ENCODE measurements at places on chromosomes 2 and 18. TPM values are rescaled to one million over a fixed set of nuclear protein-coding genes. Genes with fewer than 3 reads are reported as not detected.

DNA sequence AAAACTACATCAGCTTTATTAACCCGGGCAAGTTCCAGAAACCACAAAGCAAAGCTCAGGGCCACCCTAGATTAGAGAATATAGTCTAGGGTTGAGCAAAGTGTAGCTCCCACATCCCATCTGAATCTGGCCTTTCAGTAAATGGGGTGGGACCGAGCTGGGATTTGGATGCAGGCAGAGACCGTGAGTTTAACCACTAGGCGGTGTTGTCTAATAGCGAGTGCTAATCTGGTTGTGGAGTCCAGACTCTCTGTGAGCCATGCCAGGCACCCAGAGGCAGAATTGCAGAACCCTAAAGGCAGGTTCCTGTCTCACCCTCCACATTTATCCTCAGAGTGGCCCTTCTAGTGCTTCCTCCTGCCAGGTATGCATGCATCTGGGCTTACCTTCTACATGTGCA, 435.9 kb downstream of the TSN start:
- H3K4me3 ChIP-seq: no peak overlapping the region
- H3K27me3 ChIP-seq: no peaks in the 10 kb centered on the region
- H3K4me1 ChIP-seq: no peaks in the 10 kb centered on the region
- no peaks in the 10 kb centered on the region for H3K36me3 ChIP-seq
- DNase-seq: no peak

- no peak for DNase-seq
- no peak overlapping the region for H3K4me3 ChIP-seq
- no peaks in the 10 kb centered on the region for H3K36me3 ChIP-seq
- H3K27ac ChIP-seq: no peak overlapping the region
- H3K27me3 ChIP-seq: no peaks in the 10 kb centered on the region
- no peaks in the 10 kb centered on the region for H3K4me1 ChIP-seq
Observed at GRCh38 chr2:164890544-164890943, 48.9 kb upstream of the COBLL1 start.

DNA sequence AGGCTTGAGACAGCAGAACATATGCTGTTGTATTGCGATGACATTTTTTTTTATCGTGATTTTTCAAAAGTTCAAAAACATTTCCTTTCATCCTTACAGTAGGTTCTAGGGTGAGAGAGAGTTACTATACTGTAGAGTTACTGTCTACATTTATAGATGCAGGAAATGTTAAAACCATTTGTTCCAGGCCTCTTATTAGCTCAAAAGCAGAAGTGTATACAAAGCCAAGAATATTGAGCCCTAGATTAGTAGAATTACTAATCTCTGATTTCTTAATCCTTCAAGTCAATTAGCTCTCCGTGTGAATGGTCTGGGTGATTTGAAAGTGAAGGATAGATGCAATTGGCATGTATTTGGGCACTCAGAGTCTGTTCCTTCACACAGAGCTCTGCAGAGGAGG, 73.1 kb downstream of the MAPRE2 start:
- H3K27me3 ChIP-seq: no peaks in the 10 kb centered on the region
- no peak overlapping the region for H3K27ac ChIP-seq
- peaks cover 8% of the 10 kb centered on the region for H3K4me1 ChIP-seq
- no peak overlapping the region for H3K4me3 ChIP-seq
- no peak for DNase-seq

- no peaks in the 10 kb centered on the region for H3K36me3 ChIP-seq
- H3K4me1 ChIP-seq: no peaks in the 10 kb centered on the region
- no peak overlapping the region for H3K4me3 ChIP-seq
- H3K27me3 ChIP-seq: no peaks in the 10 kb centered on the region
- no peak overlapping the region for H3K27ac ChIP-seq
Observed at GRCh38 chr2:105143467-105144151, 97.9 kb upstream of the GPR45 start.

DNA sequence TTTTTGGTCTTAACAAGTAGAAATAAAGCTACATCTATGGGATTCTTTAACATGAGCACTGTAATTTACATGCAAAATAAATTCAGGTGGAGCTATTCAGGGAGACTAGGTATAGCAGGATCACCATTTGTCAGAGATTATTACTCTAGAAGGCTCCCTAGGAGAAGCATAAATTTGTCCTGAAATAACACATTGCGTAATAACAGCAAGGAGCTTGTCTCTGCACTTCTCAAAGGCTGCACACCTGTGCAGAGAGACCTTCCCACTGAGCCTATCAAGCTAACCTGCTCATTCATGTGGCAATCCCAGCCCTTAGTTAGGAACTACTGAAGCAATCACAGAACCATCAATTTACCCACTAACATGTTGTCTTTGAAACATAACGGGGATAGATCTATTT, 437.4 kb upstream of the MC4R start:
- H3K36me3 ChIP-seq: no peaks in the 10 kb centered on the region
- no peak overlapping the region for H3K27ac ChIP-seq
- no peaks in the 10 kb centered on the region for H3K4me1 ChIP-seq
- no peaks in the 10 kb centered on the region for H3K27me3 ChIP-seq
- no peak overlapping the region for H3K4me3 ChIP-seq
- DNase-seq: no peak

The POTEC gene
- total RNA-seq: not detected

The KATNAL2 gene
- 0.98 TPM for total RNA-seq

The ARMC9 gene
- total RNA-seq: 6.4 TPM

All from CD8-positive, alpha-beta memory T cell (primary cell).